ENCODE measurements at places on chromosomes 1 and 21.

DNA sequence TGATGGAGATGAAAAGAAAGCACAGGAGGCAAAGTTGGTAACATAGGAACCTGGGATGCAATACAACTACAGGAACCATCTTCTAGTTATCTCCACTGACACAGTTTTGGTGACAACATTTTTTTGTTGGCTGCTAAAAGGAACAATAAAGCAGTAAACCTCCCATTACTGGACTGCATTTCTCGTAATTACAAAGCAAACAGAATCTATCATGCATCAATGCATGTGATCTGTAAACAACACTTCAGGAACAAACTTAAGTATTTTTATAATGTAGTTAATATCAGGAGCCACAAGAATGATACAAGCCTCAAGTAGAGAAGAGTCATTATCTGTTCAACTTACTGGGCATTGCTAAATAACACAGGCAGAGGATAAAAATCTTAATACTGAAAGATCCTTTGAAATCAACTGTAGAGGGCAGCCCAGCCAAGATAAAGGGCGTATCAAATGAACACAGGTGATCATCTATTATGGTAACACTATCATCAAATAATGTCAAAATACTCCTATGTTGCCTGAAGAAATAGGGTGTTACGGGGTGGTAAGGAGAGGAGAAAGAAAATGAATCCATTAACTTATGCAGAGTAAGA, 193.3 kb downstream of the EIF4G3 start:
- no peaks in the 10 kb centered on the region for H3K4me1 ChIP-seq
- H3K27ac ChIP-seq: no peak overlapping the region
- no peak overlapping the region for H3K4me3 ChIP-seq
- no peaks in the 10 kb centered on the region for H3K27me3 ChIP-seq

DNA sequence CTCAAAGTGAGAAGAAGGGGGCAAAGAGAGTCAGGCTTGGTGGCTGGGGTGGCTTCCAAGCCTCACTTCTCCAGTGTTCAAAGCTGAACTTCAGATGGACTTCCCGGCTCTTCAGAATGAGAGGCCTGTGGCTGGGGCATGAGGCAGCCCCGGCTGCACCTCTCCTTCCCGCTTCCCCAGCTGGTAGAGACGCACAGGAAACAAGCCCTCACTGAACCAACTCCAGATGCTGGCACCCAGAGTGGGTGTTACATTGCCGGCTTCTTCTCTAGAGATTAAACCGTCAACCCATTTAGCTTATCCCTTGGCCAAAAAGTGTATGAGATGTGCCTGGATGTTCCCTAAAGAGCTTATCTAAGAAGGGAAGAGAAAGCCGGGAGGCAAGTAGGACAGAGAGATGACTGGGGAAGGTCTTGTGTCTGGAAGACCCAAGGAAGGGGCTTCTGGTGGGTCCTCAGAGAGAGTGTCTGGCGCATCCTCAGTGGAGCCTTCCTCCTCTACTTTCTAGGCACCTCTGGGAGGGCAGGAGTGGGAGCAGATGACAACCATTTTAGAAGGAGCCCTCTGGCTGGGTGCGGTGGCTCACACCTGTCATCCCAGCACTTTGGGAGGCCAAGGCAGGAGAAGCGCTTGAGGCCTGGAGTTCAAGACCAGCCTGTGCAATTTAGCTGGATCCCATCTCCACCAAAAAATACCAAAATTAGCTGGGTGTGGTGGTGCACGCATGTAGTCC, 2.0 kb downstream of the ADAMTSL4 start:
- no peak overlapping the region for H3K27ac ChIP-seq
- peaks cover 6% of the 10 kb centered on the region for H3K4me1 ChIP-seq
- H3K27me3 ChIP-seq: peaks cover 11% of the 10 kb centered on the region

- no peak overlapping the region for H3K4me3 ChIP-seq
- no peak for DNase-seq
- H3K36me3 ChIP-seq: no peaks in the 10 kb centered on the region
- peaks cover 6% of the 10 kb centered on the region for H3K4me1 ChIP-seq
Observed at GRCh38 chr1:54591127-54591756, 32.1 kb downstream of the FAM151A start.

GRCh38 chr1:25810341-25811299, 9.1 kb upstream of the MTFR1L start:
- DNase-seq: peak; percentile 78
- no peaks in the 10 kb centered on the region for H3K27me3 ChIP-seq
- H3K4me1 ChIP-seq: peaks cover 3% of the 10 kb centered on the region
- no peak overlapping the region for H3K27ac ChIP-seq
- no peaks in the 10 kb centered on the region for H3K36me3 ChIP-seq

DNA sequence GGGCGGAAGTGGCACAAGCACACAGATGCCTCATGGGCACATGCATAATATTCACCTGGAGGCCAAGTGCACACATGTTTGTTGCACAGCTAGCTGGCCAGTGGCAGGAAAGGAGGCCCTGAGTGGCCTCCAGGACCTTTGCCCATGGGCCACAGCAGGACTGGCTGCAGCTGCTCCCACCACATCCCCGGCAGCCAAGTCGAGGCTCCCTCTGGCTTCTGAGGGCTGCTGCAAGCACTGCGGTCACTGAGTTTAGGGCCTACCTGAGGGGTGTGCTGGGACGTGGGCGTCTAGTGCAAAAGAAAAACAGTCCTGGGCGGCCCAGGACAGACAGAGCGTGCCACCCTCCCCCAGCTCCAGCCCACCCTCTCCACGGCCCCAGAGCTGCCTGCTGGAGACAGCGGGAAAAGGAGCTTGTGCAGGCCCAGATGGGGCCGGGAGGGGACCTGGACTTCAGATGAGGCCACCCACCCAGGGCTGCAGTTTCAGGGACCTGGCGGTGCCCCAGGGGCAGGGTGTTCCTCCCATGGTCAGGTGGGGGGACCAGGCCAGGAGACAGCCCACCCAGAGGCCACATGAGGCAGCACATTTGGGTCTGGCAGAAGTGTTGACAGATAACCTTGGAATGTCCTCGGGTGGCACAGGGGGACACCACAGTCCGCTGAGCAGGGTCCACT, 265.9 kb upstream of the VAMP3 start:
- H3K4me3 ChIP-seq: no peak overlapping the region
- no peak for DNase-seq
- no peaks in the 10 kb centered on the region for H3K27me3 ChIP-seq
- no peaks in the 10 kb centered on the region for H3K4me1 ChIP-seq
- H3K27ac ChIP-seq: no peak overlapping the region
- no peaks in the 10 kb centered on the region for H3K36me3 ChIP-seq

- peaks cover 15% of the 10 kb centered on the region for H3K4me1 ChIP-seq
- no peak overlapping the region for H3K27ac ChIP-seq
- DNase-seq: no peak
- H3K4me3 ChIP-seq: no peak overlapping the region
- H3K36me3 ChIP-seq: no peaks in the 10 kb centered on the region
Observed at GRCh38 chr1:211349741-211350140, 23.1 kb downstream of the TRAF5 start.

DNA sequence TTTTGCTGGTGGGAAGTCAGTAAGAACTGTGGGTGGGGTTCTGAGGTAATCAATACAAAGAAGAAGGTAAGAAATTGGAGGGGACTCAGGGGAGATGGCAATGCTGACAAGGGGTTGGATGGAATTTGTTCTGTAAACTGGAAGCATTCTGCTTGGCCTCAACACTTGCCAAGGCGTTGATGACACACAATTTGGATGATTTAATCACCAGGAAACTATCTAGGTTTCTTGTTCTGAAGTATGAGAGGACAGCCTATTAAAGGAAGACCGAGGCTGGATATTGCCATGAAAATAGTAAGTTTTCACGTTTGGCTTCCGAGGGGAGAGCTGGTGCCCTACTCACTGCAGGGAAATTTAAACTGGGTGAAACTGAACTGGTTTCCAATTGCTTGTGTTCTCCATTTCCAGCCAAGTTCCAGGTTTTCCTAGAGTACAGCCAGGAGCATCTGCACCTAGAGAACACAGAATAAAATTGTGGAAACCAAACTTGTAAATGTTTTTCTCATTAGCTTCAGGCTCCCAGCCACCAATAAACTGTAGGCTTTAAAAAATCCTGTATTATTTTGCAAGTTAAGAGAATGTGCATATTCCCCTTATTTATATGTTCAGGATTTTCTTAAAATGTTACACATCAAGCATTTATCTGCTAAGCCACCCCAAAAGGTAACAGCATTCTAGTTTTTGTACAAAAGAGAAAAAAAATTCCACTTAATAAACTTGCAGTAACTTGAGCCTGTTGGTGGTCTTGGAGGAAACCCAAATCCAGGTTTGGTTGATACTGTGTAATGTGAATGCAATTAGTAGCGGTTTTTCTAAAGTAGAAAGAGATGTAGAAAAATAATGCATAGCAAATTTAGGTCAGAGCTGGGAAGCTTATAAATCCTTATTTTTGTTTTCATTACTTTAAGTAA, 53.8 kb downstream of the ROR1 start:
- no peak for DNase-seq
- H3K4me3 ChIP-seq: no peak overlapping the region
- no peaks in the 10 kb centered on the region for H3K36me3 ChIP-seq
- no peaks in the 10 kb centered on the region for H3K4me1 ChIP-seq
- H3K27me3 ChIP-seq: peaks cover 4% of the 10 kb centered on the region
